Stimulated activated CD4-positive, alpha-beta T cell treated with anti-CD3 and anti-CD28 coated beads, Interleukin-2, amount 100 ng/mL, for 4 hours (primary cell): ENCODE measurements at places on chromosomes 7 and 10.

GRCh38 chr10:31004611-31005193, 27.0 kb downstream of the ZNF438 start:
- DNase-seq: no peak

DNA sequence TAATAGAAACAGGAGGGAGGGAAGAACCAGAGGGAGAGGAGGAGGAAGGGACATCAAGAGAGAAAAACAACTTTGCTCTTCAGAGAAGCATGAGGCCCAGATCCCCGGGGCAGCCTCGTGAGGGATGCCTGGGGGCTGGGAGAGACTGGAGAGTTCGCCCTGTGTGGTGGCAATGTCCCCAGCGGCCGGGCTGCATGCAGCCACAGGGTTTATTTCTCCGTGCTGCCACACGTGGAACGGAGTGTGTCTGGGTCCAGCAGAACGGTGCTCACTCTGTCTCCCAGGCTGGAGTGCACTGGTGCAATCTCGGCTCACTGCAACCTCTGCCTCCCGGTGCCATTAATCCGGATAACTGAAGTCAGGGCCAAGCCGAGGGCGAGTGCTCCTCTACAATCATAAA, 257.7 kb downstream of the ACTR3B start:
- DNase-seq: no peak

DNA sequence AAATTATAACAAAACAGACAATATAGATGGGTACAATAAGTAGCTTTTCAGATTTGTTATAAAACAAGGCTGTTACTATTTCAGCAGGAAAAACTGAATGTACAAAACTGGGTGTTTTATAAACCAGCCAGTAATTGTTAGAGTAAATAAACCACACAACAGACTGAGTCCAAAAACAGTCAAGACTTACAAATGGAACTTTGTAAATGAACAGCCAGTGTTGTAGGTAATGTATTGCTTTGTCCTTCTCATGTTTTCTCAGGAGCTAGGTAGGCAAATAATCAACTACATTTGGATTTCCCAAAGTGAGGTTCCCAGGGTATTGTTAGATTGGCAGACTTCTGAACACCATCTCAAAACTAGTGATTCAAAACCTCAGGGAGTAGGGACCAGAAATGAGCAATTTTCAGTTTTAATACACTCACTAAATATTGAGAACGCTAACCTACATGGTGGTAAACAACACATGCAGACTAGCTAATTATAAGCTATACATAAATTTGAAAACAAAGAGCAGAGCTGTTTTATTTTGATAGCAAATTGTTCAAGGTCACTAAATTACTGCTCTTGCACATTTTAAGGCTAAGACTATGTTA, 36.2 kb downstream of the HERPUD2 start:
- DNase-seq: no peak

DNA sequence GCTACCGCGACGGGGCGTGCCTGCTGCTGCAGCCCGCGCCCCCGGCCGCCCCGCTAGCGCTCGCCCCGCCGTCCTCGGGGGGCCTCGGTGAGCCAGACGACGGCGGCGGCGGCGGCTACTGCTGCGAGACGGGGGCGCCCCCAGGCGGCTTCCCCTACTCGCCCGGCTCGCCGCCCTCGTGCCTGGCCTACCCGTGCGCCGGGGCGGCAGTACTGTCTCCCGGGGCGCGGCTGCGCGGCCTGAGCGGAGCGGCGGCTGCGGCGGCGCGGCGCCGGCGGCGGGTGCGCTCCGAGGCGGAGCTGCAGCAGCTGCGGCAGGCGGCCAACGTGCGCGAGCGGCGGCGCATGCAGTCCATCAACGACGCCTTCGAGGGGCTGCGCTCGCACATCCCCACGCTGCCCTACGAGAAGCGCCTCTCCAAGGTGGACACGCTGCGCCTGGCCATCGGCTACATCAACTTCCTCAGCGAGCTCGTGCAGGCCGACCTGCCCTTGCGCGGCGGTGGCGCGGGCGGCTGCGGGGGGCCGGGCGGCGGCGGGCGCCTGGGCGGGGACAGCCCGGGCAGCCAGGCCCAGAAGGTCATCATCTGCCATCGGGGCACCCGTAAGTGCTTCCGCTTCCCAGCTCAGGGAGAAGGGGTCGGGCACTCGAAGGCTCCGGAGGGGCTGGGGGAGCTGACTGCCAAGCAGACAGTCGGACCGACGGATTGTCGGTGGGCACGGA, 761 bp downstream of the PTF1A start:
- DNase-seq: no peak

DNA sequence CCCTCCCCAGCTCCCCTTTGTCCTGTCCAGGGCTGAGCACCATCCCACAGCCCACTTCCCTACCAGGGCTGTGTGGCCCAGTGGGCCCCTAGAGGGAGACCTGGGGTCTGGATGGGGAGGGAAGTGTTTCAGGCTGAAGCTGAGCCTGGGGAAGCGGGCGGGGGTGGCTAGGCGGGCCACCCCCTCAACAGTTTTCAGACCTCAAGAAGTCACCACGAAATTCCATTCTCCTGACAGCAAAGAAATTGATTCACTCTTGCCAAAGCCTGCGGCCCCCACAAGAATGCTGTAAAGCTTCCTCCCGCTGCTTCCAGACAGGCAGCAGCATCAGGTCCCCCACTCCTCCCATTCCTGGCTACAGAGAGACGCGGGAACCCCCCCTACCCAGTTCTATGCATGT, 2.5 kb upstream of the LFNG start:
- DNase-seq: no peak

GRCh38 chr7:140526214-140526613, 46.9 kb upstream of the MKRN1 start:
- DNase-seq: no peak

DNA sequence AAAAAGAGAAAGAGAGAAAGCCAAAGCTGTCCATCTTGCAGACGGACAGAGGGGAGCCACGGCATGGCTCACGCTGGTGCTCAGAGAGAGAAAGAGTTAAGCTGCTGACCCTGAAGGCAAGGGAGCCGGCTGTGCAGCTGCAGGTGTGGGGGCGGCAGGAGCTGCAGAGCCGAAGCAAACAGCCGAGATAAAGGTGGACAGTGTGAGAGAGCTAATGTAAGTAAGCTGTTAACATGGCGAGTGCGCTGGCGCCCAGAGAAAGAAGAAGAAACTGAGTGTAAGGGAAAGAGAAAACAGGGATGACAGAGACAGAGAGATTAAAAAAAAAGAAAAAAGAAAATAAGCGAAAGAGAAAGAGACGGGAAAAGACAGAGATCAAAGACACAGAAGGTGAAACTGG, 18.2 kb downstream of the COL17A1 start:
- no peak for DNase-seq

DNA sequence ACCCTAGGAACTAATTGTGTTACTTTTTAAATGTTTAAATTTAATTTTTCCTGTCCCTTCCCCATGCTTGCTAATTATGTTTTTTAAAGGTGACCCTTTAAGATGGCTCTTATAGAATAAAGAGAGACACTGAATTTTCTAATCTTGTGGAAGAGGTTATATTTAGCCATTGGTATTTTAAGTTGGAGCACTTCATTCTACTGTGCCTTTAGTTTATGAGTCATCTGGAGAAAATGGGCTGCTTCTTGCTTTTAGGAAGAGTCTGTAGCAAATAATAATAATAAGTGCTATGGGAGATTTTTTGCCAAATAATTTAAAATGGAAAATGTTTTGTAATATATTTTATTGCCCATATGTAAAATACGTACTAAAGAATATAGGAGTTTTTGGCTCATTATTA, 139.7 kb downstream of the ADK start:
- DNase-seq: no peak

DNA sequence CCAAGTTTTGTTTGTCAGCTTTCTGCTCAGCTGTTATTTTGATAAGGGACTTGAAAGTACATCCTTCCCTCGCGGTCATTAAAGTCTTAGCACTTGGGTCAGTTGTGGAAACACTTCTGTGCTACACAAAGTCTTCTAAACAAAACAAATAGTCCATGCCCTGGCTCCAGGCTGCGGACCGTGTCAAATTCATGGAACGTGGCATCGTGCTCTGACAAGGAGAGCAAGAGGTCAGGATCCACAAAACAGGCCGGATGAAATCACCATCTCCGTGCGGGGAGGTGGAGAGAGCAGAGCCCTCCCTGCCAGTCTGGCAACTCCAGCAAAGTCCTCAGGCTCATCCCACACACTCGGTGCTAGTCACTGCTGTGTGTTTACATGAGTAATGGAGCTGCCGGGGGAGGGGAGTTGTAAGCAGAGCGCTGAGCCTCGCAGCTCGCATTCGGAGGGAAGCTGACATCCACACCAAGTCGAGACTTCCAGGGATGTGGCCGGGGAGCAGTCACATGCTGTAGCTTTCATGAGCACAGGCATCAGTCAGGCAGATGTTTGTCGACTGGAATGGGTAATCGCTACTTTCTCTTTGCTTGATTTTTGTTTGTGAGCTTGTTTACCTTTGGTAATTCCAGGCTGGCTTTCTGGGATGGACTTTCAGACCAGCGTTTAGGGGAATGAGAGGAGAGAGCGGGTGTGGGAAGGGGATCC, 147.6 kb downstream of the ARID5B start:
- DNase-seq: peak; percentile 79

DNA sequence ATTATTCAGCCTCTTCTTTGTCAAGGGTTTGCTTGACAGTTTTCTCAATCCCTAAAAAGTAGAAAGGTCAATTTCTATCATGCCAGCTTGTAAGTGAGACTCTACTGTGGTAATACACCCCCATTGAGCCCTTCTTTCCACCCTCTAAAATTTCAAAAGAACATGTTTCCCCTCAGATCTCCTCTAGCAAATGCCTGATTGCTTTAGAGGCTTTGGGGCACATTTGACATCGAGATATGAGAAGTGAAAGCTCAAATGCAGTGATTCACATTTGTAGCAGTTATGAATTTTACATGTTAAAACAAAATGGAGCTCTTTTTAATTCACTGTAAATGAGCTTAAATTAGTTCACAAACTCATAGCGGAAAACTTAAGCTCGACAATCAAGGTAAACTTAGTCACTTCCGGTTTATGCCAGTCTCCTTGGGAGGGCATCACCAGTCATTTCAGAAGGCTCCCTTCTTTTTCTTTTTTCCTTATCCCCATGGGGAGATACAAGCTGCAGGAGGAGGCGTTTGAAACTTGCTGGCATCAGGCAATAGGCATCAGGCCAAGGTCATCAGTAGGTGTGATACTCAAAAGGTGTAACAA, 55.3 kb upstream of the ADO start:
- DNase-seq: no peak

- DNase-seq: no peak
Observed at GRCh38 chr10:24340883-24341282, 131.9 kb downstream of the KIAA1217 start.

GRCh38 chr7:90262438-90262837, 17.5 kb downstream of the CFAP69 start:
- DNase-seq: no peak

DNA sequence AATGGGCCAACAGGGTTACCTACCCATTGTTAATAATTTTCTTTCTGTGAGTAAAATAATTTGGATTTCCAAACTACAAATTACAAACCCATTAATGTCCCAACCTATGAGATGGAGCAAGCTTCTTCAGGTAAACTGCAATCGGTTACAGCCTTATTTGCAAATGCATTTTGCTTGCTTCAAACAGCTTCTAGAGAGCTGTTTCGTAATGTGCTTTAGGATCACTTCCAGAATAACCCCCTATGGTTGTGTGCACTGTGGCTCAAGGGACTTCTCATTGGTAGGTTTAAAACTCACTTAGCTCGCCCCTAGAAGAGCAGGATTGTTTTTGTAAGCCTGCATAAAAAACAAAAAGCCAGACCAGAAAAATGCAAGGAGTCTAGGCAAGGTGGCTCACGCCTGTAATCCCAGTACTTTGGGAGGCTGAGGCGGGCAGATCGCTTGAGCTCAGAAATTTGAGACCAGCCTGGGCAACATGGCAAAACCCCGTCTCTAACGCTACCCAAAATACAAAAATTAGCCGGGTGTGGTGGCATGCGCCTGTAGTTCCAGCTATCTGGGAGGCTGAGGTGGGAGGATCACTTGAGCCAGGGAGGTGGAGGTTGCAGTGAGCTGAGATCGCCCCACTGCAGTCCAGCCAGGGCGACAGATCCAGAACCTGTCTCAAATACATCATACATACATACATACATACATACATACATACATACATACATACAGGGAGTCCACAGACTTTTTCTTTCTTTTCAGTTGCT, 3.3 kb upstream of the MAP3K8 start:
- no peak for DNase-seq

- no peak for DNase-seq
Observed at GRCh38 chr10:36578306-36578705, 547.1 kb upstream of the ANKRD30A start.

- DNase-seq: no peak
Observed at GRCh38 chr7:85055906-85056305, 130.9 kb downstream of the SEMA3D start.

DNA sequence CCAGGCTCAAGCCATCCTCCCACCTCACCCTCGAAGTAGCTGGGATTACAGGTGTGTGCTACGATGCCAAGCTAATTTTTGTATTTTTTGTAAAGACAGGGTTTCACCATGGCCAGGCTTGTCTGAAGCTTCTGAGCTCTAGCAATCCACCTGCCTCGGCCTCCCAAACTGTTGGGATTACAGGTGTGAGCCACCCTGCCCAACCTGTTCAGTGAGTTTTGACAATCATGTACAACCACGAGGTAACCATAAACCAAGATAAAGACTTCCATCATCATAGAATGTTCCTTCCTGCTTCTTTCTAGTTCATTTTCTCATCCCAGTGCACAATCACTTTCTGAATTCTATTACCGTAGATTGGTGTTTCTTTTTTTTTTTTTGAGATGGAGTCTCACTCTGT, 30.5 kb upstream of the MKRN1 start:
- no peak for DNase-seq

DNA sequence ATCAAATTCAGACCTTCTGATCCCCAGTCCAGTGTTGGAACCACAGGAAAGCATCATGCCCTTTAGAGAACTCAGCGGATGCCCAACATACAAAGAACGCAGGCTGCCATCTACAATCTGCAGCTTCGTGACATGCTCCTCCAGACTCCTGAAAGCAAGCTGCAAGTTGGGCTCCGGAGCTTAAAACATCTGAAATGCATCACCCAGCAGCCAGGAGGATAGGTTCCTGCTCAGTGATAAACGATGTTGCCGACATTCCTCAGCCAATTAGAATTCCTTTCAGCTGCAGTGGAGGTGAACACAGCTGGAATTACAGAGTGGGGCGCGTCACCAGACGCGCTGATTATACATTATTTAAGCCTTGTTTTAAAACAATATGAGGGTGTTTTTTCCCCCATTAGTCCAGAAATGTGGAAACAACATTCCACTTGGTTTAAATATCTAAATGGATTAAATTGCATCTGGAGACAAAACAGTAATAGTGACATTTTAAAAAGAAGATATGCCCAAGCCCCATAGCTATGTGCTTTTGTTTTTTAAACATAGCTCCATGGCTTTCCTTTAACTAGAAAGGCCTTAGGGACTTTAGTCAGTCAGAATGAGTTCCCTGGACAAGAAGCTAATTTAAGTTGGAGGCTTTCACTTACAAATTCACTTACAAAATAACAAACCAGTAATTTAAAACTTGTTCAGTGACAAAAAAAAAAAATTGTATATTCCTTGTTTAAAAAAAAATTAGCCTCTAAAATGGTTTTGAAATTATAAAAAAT, 6.3 kb downstream of the SMURF1 start:
- DNase-seq: no peak

DNA sequence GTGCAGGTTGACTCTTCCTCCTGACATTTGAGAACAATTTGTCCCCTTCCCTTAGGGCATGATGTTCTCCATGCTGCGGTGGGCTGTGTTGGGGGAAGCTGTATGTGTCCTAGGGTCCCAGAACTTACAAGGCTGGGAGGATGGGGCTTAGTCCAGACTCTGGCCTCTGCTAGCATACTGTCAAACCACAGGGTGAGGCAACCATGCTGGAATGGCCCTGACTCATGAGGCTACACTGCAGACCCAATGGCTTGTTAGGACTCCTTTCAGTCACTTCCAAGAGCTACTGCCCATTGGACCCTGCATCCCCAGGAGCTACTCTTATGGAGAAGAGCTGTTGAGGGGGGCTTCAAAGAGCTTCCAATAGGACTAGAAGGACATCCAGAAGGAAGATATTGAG, 20.1 kb upstream of the FAM170B start:
- no peak for DNase-seq
